ENCODE measurements at places on chromosomes 1 and 21. TPM values are rescaled to one million over a fixed set of nuclear protein-coding genes. Genes with fewer than 3 reads are reported as not detected.

- no peak for DNase-seq
Measured at GRCh38 chr1:232622378-232622777, 7.6 kb downstream of the SIPA1L2 start.

DNA sequence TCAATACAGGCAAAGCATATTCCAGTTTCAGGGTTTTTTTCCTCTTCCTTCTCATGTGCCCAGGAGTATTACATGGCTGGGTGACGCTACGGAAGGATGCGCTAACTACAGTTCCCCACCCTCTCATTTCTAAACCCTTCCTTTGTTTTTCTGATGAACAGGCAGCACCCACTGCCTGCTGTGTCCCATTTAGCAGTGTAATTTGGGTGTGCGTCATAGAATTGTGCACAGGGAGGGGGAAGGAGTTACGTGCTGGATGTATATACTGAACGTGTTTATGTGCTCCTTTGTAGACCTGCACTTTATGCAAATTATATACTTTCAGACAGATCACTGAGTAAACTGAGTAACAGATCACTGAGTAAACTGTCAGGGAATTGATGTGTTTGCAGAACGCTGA, 44.5 kb downstream of the ELAPOR1 start:
- DNase-seq = no peak

GRCh38 chr1:67735806-67736627, 51.0 kb downstream of the GADD45A start:
- no peak for DNase-seq

- DNase-seq = no peak
Measured at GRCh38 chr1:175318633-175319032, 126.1 kb upstream of the KIAA0040 start.

DNA sequence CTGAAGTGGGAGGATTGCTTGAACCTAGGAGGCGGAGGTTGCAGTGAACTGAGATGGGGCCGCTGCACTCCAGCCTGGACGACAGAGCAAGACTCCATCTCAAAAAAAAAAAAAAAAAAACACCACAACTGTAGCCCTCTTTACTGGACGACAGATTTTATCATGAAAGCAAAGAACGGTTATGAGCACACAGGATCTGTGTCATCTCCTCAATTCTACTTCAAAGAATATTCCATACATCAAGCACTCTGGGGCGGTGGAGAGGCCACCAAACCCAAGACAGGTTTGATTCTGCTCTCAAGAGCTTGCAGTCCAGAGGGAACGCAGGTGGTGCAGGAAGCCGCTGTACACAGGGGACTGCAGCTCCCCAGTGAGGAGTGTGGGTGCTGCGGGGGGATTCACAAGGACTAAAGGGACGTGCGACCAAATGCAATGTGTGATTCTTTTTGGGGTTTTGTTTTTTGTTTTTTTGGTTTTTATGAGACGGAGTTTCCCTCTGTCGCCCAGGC, 110.1 kb downstream of the SPSB1 start:
- DNase-seq = no peak

GRCh38 chr1:22775478-22775877, 64.8 kb downstream of the EPHB2 start:
- DNase-seq = no peak

DNA sequence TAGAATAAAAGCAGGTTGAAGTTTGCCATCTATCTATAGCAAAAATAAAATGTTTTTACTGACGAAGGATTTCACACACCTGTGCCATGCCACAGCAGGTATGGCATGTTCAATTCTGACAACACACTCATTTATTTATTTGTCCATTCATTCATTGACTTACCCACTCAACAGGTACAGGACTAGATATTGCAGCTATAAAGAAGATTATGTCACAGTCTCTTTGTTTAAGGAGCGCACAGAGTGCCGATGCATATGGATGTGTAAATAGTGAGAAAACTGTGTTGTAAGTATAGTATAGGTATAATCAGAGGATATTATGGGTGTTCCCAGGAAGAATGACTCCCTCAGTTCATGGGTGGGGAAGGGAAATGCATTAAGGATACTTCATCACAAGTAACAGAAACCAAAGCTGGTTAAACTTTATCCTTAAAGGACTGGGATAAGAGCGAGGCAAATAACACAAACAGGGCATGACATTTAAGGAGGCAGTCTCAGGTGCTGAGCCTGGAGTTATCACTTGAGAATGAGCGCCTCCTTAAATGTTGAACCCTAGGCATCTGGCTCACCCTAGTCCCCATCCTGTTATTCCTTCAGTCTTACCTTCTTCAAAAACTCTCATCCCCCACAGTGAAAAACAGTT, 7.9 kb upstream of the ZRANB2 start:
- DNase-seq = no peak

DNA sequence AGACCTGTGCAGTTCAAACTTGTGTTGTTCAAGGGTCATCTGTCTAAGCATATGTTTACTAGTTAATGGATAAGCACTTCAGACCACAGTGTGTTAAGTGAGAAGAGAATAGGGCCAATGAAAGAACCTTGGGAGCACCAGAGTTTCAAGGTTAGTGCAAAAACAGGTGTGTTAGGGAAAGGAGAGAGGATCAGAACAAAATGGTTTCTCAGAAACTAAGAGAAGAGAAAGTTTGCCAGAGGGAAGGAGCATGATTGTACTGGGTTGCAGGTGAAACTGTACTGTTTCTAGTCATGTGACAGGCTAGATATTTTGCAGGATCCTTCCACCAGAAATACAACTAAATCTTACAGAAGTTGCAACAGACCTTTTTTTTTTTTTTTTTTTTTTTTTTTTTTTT, 23.3 kb downstream of the RPRD2 start:
- DNase-seq = no peak

DNA sequence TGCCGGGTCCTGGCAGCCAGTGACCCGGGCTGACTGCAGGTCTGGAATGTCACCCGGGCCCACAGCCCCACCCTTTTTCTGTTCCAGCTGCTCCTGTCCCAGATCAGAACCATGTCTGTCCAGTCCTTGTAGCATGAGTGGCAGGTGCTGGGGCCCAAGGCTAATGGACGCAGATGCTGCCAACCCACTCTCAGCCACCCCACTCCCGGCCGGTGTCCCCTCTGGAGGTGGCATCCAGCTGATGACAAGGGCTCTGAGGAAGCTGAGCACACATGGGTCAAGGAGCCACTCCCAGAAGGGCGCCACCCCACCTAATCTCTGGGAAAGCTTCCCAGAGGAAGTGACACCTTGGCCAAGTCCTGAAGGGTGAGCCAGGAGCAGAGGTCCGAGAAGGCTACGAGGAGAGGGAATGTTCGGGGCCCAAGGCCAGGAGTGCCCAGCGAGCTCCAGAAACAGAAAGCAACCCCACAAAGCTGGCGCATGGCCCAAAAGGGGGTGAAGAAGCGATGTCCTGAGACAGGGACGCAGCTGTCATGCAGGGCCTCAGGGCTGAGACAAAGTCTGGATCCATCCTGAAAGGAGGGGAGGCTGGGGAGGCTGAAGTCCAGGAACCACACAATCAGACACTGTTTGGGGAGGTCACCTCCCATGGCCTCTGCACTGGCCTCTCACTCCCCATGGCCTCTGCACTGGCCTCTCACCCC, 39.5 kb downstream of the ACOT7 start:
- DNase-seq = no peak

DNA sequence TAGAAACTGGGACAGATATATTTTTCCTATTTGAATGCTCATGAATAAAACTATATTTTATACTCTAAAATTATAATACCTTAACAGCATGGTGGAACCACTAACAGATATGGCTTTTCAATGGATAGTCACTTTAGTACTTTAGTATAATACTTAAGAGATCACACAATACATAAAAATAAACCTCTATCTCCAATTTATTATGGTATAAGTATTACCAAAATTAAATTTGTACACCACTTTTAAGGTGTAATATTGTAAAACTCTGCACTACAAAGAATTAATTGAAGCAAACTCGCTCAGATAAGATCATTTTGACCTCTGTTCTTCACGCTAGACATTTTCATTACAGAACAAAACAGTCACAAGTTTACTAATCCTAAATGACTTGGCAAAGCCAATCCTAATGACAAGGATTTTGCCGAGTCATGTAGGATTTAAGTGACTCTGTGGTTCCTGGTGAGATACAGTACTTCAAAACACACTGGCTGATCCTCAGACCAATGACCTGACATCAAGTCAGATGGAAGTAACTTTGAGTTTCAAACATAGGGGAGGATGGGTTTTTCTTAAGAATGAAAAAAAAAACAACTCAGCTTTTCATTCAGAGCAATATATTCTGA, 200.6 kb downstream of the SMYD3 start:
- DNase-seq = no peak

DNA sequence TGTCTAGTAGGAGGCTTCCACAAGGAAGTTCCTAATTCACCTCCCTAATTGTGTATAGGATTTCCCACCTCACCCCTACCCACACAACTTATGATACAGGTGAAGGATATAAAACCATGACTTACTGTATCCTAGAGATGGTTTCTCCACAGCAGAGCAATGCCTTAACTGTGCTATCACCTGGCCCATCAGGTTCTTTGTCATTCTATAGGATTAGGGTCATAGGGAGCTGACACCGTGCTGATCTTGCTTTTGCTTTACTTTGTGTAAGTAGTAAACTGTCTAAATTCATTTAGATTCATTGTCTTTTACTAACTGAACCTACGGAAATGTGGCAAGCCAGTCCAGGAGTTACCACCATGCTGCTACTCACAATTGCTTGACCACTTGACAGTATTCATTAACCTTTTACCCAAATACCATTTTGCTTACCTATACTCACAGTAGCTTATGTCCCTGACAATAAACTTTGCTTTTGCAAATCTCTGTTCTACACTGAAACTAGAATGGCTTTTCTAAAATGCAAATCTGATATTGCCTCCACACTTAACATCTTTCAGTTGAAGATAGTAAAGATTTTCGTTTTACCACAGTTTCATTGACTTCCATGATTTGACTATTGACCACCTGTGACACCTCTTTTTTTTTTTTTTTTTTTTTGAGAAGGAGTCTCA, 147.6 kb downstream of the IFI44 start:
- no peak for DNase-seq

- DNase-seq = no peak
Measured at GRCh38 chr1:32345289-32345827, 9.3 kb upstream of the MARCKSL1 start.

DNA sequence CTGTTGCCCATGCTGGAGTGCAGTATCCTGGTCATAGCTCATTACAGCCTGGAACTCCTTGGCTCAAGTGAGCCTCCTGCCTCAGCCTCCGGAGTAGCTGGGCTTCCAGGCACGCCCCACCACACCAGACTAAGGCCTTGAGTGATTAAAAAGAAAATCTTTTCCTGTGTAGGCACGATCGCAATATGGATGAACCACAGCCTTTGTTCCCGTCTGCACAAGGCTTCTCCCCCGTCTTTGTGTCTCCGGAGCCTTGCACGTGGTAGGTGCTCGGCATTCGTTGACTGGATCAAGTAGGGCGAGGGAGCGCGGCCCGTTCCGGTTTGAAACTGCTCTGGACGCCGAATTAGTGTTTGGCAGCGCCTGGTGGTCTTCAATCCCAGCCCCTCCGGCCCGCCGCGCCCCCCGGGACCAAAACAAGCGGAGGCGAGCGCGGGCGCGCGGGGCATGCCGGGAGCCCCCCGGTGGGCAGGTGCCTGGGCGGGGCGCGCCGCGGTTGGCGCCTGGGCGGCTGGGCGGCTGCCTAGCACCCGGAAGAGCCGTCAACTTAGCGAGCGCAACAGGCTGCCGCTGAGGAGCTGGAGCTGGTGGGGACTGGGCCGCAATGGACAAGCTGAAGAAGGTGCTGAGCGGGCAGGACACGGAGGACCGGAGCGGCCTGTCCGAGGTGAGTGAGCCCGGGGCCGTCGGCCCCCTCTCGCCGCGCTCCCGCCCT, at the start of gene SFT2D2:
Gene SFT2D2 (plus strand): TSS at position 529 of the 715 bp plus-strand sequence. CDS start 76 bp downstream, at position 605.
- peak; percentile 90 for DNase-seq

DNA sequence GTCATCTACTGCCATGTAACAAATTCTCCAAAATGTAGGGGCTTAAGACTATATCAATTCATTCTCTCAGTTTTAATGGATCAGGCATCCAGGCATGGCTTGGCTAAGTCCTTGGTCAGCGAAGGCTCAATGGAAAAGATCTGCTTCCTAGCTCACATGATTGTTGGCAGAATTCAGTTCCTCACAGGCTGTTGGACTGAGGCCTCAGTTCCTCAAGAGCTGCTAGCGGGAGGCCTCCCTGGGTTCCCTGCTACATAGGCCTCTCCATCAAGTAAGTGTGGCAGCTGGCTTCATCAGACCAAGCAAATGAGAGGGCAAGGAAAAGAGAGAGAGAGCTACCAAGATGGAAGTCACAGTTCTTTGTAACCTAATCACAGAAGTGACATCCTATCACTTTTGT, 19.6 kb upstream of the EYA3 start:
- no peak for DNase-seq

DNA sequence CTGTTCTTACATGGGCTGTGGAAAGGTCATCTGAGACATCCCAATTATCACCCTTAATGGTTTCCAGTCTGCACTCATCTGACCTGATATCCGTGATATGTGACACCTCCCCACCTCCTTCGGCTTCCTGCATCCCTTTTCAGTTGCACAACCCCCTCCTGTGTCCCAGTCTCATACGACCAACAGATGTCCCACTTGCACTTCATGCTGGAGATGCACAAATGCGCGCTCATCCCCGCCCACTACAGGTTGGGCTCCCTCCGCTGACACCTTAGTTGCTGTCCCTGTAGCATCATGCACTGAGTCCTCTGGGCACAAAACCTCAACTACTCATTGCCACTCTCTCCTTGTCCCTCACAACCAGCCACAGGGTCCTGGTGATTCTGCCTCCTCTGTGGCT, 94.4 kb downstream of the MIS18A start:
- no peak for DNase-seq

DNA sequence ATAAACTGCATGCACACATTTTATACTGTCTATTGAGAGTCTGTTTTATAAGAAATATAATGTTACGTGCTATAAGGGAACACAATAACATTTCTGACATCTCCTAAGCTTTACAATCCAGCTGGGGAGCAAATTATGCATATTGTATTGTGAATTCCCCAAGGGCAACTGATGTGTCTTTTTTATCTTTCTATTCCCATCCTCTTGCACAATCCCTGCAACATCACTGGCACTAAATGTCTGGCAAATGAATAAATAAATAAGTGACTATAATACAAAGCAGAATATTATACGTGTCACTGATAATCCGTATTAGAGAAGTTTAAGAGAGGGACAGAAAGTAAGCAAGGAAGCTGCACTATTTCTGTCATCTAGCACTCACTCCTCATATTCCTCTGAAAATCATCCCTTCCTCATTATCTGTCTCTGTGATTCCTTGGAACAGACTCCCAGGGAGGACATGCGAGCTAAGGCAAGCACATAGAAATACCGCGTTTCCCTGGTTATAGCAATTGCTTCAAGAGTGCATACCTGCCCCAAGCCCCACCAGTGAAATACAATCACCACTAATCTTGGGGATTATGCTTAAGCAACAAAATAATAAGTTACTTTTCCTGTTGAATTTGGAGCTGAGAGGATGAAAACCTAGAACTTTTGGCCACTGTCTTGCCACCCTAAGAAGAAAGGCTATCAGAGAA, 205.4 kb downstream of the SMYD3 start:
- no peak for DNase-seq

- DNase-seq = no peak
Measured at GRCh38 chr1:43422995-43423671, 30.6 kb downstream of the HYI start.

The CLK2 gene
- 36.7 TPM for total RNA-seq

The EVA1B gene
- total RNA-seq = 85.2 TPM

The SMYD2 gene
- 35.5 TPM for total RNA-seq

The CLCA1 gene
- total RNA-seq = not detected

The TARBP1 gene
- 11.2 TPM for total RNA-seq

The ADGRL2 gene
- total RNA-seq = 64.2 TPM

The ERO1B gene
- total RNA-seq = 3.1 TPM

The GPR3 gene
- 0.56 TPM for total RNA-seq
